Vagina (tissue), 2 donors: ENCODE measurements at places on chromosomes 12 and 14.

GRCh38 chr12:76417116-76417515, 68.9 kb upstream of the BBS10 start:
- DNase-seq, result no peak
- peaks cover 5% of the 10 kb centered on the region for H3K4me1 ChIP-seq
- no peak overlapping the region for H3K4me3 ChIP-seq
- H3K36me3 ChIP-seq, result no peaks in the 10 kb centered on the region
- H3K27ac ChIP-seq, result no peak overlapping the region

DNA sequence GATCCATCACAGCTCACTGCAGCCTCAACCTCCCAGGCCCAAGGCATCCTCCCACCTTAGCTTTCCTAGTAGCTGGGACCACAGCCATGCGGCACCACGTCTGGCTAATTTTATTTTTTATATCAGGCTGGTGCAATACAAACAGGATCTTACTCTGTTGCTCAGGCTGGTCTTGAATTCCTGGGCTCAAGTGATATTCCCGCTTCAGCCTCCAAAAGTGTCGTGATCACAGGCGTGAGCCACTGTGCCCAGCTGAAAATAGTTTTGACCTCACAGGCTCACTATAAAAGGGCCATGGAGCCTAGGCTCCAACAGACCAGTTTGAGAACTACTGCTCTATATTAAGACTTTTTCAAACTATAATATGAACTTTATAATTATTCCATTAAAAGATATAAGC, 37.3 kb downstream of the SNX6 start:
- H3K27ac ChIP-seq, result no peak overlapping the region
- H3K27me3 ChIP-seq, result no peaks in the 10 kb centered on the region
- H3K4me1 ChIP-seq, result no peaks in the 10 kb centered on the region
- peaks cover 85% of the 10 kb centered on the region for H3K36me3 ChIP-seq
- no peak for DNase-seq

- no peak for DNase-seq
- H3K27me3 ChIP-seq, result no peaks in the 10 kb centered on the region
- peaks cover 50% of the 10 kb centered on the region for H3K4me1 ChIP-seq
- no peak overlapping the region for H3K4me3 ChIP-seq
Observed at GRCh38 chr12:52190860-52191729, 719 bp downstream of the KRT80 start.

GRCh38 chr14:69676723-69677122, 65.3 kb downstream of the SUSD6 start:
- H3K4me3 ChIP-seq, result no peak overlapping the region
- peaks cover 3% of the 10 kb centered on the region for H3K27me3 ChIP-seq
- no peak overlapping the region for H3K27ac ChIP-seq
- peaks cover 47% of the 10 kb centered on the region for H3K4me1 ChIP-seq
- no peak for DNase-seq

GRCh38 chr12:64186789-64187188, 35.3 kb downstream of the KICS2 start:
- H3K36me3 ChIP-seq, result no peaks in the 10 kb centered on the region
- no peak overlapping the region for H3K27ac ChIP-seq
- H3K4me3 ChIP-seq, result no peak overlapping the region
- no peaks in the 10 kb centered on the region for H3K27me3 ChIP-seq
- H3K4me1 ChIP-seq, result no peaks in the 10 kb centered on the region
- no peak for DNase-seq

- DNase-seq, result no peak
- H3K36me3 ChIP-seq, result no peaks in the 10 kb centered on the region
- no peak overlapping the region for H3K27ac ChIP-seq
Observed at GRCh38 chr14:65137648-65138307, 35.5 kb upstream of the MAX start.

DNA sequence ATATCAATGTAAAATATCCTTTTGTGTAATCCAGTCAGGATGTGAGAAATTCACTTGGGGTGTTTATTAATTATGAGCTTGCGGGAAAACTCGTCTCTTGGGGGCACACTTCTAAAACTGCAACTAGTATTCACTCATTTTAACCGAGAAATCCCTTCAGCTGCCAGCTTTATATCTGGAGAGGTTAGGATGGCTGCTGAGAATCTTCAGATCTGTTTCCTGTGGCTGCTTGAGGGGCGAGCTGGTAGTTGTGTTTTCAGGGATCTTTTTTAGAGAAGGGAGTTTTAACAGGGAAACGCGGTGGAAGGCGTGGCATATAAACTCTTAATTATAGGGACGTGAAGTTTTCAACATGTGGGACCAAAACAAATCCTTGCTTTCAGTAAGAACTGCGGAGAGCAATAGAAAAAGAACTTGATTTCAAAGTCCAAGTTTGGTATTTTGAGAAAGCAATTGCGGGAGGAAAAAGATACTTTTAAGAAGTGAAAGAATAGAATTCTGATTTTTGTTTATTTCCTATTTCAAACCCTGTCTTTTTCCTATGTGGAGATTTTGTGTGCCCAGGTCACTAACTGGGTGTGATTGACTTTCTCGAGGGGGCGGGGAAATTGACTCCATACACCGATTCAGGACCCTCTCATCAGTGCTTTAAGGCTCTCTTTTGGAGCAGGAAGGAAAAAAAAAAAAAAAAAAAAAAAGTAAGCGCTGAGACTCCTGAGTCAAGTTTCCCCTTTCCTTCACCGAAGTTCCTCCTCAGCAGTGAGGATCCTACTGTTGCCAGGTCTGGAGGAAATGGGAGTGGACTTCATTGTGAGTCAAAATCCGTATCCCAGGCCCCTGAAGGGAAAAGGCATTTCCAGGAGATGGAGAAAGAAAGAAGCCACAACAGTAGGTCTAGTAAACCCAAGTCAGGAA, 1.1 kb downstream of the PPFIBP1 start:
- H3K27me3 ChIP-seq, result no peaks in the 10 kb centered on the region
- peaks cover 25% of the 10 kb centered on the region for H3K4me1 ChIP-seq

DNA sequence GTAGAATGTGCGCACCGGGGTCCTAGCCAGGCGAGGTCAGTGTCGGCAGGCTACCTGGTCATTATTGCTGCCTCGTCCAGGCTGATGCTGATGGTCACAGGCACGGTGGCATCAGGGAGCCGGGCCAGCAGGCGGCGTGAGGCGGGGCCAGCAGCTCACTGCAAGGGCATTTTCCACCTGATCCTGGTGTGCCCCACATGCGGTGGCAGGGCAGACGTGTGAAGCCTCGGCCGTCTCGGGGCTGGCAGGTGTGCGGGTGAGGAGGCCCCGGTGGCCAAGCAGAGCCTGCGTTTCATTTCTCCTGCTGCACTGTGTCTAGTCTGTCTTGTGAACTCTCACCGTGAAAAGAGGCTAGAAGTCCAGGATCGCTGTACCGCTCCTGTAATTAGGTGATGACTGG, 12.0 kb upstream of the AMN start:
- H3K4me3 ChIP-seq, result no peak overlapping the region
- no peak for DNase-seq

DNA sequence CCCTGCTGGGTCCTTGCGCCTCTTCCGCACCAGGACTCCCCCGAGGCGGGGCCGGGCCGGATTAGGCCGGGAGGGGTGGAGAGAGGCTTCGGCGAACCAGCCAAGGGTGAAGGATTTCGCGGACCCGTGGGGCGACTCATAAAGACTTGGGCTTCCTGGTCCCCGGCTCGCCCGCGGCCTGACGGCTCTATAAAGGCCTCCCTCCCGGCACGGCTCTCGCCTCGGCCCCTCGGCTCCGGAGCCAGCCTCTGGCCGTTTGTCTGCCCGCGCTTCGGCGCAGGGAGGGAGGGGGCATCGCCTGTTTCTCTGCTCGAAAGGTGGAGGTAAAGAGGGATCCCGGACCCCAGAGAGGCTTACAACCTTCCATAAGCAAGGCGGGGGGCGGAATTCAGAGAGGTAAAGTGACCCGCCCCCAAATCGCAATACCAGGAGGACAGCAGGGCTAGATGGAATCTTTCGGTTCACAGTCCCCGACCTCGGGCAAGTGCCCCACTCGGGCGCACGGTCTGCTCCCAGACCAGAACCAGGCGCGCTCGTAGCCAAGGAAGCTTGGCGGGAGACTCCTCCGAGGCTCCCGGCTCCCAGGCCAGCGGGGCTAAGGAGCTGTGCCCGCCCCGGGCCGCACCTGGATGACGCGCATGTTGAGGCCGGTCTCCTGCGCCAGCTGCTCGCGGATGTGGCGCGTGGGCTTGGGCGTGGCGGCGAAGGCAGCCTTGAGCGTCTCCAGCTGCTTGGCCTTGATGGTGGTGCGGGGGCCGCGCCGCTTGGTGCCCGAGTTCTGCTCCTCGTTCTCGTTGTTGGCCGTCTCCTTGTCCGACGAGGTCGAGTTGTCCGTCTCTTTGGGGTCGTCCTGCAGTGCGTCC, 3.9 kb downstream of the LHX5 start:
- peaks cover 47% of the 10 kb centered on the region for H3K4me1 ChIP-seq
- DNase-seq, result no peak

GRCh38 chr12:52242442-52243258, 9.6 kb downstream of the KRT7 start:
- no peaks in the 10 kb centered on the region for H3K36me3 ChIP-seq
- DNase-seq, result no peak
- H3K27me3 ChIP-seq, result no peaks in the 10 kb centered on the region
- no peak overlapping the region for H3K4me3 ChIP-seq
- peaks cover 24% of the 10 kb centered on the region for H3K4me1 ChIP-seq
- no peak overlapping the region for H3K27ac ChIP-seq

GRCh38 chr12:96766232-96766631, 140.8 kb upstream of the NEDD1 start:
- H3K27ac ChIP-seq, result no peak overlapping the region
- H3K36me3 ChIP-seq, result no peaks in the 10 kb centered on the region
- no peak for DNase-seq
- no peaks in the 10 kb centered on the region for H3K4me1 ChIP-seq
- H3K4me3 ChIP-seq, result no peak overlapping the region

DNA sequence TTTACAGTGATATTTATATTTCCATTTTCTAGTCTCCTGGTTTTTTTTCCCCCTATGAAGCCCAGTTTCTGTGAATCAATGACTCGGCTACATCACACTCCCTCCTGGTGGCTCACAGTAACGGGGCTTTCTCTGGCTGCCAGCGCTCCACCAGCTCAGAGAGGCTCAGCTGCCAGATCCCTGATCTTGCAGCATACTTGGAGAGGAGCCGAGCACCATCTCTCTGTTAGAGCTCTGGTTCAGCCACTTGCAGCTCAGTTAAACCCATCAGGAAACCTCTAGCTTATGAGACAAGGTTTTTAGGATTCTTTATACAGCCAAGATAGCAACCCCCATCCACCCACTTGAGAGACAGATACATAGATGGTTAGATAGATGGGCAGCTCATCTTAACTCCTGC, 74.6 kb downstream of the CIT start:
- no peaks in the 10 kb centered on the region for H3K27me3 ChIP-seq
- H3K27ac ChIP-seq, result no peak overlapping the region
- no peak for DNase-seq
- H3K4me1 ChIP-seq, result peaks cover 13% of the 10 kb centered on the region
- H3K4me3 ChIP-seq, result no peak overlapping the region

DNA sequence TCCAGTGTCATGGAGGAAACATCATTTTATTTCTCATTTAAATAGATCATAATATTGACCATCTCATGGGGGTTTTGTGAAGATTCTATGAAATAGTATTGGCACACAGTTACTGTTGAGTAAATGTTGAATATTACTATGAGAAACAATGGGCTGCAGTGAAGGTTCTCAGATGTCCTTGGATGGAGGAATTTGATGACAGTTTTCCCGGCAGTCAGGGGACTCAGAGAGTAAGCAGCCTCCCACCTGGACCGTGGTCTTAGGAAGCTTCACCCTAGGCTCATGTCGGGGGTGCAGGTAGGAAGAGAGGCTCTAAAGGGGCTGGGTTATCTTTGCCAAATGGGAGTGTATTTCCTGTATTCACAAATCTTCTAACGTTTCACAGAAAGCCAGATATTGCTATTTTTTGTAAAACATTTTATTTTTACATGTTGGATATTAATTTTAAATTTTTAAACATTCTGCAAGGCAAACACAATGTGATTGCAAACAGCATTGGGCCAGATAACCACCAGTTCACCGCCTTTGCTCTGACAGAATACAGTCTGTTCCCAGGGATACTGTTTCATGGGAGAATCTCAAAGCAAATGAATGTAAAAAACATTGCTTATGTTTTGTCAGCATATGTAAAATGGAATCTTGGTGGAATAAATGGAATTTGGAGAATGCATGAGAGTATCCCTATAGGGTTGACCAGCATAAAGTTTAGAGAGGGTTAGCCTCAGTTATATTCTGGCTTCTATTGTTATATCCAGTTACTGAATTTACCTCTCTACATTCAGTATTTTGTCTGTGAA, 380.8 kb upstream of the TMEM132C start:
- no peaks in the 10 kb centered on the region for H3K27me3 ChIP-seq
- H3K4me1 ChIP-seq, result peaks cover 4% of the 10 kb centered on the region
- H3K4me3 ChIP-seq, result no peak overlapping the region
- H3K27ac ChIP-seq, result no peak overlapping the region

- DNase-seq, result no peak
- no peaks in the 10 kb centered on the region for H3K36me3 ChIP-seq
- peaks cover 13% of the 10 kb centered on the region for H3K4me1 ChIP-seq
- H3K27ac ChIP-seq, result no peak overlapping the region
Observed at GRCh38 chr14:74401504-74402241, 24.3 kb downstream of the SYNDIG1L start.

DNA sequence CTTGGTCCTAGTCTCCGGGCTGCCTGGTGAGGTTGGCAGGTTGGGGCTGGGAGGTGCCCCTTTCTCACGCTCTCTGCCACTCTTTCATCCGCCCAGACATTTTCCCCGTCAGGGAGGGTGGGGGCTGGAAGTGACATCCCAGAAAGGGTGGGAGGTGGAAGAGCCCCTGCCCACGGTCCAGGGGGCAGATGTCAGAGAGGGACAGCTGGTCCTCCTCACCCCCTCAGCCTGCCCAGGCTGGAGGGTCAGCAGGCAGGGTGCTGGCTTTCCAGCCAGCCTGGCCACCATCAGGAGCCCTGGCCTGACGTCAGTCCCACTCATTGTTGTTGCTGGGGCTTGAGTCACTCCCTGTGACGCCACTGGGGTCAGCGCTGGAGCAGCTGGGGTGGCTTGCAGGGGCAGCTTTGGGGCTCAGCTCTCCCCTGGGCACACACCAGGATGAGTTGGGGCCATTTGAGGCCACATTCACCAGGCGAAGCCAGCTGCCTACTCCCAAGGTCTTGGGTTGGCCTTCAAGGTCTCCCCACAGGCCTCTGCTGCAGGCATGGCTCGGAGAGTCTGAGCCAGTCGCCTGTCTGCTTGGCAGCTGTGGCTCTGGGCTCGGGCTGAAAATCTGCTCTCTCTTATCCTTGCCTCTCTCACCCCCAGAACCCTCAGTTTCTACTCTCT, 5.7 kb upstream of the ATG101 start:
- H3K4me1 ChIP-seq, result peaks cover 3% of the 10 kb centered on the region
- H3K27me3 ChIP-seq, result no peaks in the 10 kb centered on the region
- no peak overlapping the region for H3K4me3 ChIP-seq
- H3K27ac ChIP-seq, result peak overlapping the region; percentile 49
- no peaks in the 10 kb centered on the region for H3K36me3 ChIP-seq

- no peak overlapping the region for H3K27ac ChIP-seq
- no peaks in the 10 kb centered on the region for H3K27me3 ChIP-seq
- no peaks in the 10 kb centered on the region for H3K36me3 ChIP-seq
- H3K4me3 ChIP-seq, result no peak overlapping the region
- DNase-seq, result no peak
Observed at GRCh38 chr14:54225457-54226060, 171.2 kb upstream of the CDKN3 start.
